ENCODE measurements at places on chromosomes 11 and 22.

- no peak for DNase-seq
These were observed 40.2 kb downstream of the HTR3A start for GRCh38 chr11:114015117-114015516.

DNA sequence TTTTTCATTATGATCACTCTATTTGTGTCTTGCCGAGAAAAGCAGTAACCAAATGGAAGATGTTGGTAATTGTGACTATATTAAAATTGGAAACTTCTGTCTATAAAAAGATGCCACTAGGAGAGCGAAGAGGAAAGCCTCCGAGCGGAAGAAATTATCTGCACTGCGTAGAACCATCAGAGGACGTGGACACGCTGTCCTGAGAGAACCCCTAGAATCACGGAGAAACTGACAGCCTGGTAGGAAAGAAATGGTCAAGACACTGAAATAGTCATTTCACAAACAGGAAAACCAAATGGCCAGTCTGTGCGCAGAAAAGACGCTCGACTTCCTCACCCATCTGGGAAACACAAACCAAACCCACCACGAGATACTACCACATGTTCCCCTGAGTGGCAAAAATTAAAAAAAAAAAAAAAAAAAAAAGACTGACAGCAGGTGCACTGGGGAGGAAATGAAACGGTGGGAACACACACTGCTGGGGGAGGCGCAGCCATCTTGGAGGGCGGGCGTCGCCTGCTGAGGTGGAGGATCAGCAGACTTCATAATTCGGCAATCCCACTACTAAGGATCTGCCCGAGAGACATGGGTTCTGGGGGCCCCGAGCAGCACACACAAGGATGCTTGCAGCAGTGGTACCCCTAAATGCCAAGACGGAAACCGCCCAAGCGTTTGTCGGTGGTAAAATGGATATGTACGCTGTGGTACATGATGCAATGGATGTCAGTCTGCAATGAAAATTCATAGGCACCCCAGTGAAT is 21.3 kb downstream of the IFITM10 start:
- DNase-seq, result no peak

- DNase-seq, result no peak
These were observed 7.2 kb downstream of the DKK3 start for GRCh38 chr11:12001186-12001585.

DNA sequence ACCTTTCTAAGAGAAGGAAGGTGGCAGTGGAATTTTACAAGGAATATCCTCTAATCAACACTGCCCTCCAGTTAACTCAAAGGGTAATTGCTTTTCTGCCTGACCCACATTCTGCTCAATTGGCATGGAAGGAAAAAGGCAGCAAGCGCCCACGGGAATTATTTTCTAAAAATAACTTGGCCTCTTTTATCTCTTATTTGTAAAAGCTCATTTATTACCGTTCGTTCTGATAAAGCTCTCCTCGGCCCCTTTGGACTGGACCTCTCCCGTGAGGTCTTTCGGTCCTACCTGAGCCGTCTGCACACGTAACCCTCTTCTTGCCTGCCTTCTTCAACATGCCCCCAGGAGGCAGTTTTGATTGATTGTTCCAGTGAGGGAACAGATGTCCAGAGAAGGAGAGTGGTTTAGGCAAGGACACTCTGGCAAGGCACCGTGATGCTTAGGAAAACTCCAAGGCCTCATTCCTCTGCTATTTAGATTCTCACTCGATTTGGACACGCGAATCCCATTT is 53.2 kb upstream of the CRTAM start:
- DNase-seq, result no peak

- no peak for DNase-seq
These were observed 388.1 kb upstream of the API5 start for GRCh38 chr11:42923651-42924050.

DNA sequence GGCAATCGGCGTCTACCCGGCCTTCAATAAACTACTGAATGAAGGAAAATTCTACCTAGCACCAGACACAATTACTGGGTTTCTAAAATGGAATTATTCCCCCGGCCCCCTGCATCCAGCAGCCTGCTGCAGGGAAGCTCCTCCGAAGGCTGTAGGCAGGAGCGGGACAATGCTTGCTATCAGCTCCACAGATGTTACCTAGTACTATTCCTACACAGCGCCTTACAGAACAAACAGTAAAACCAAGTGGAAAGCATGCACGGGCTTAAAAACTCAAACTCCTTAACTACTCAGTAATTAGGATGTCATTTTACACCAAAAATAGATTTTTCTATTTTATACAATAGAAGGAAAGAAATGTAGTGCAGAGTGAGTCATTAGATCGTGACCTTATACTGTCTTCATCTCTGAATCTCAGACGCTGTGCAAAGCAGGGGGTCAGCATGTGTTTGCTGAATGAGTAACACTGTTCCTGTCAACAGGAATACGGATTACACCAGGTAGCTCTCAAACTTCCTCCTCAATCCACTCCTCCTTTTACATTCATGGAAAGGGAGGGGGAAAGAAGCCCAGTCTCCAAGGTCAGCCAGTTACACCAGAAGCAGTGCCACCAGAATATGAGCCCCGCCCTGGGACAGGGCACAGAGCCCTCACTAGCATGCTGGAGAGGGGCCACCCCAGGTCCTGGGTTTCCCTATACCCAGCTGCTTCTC is 74.9 kb downstream of the PACSIN2 start:
- no peak for DNase-seq

DNA sequence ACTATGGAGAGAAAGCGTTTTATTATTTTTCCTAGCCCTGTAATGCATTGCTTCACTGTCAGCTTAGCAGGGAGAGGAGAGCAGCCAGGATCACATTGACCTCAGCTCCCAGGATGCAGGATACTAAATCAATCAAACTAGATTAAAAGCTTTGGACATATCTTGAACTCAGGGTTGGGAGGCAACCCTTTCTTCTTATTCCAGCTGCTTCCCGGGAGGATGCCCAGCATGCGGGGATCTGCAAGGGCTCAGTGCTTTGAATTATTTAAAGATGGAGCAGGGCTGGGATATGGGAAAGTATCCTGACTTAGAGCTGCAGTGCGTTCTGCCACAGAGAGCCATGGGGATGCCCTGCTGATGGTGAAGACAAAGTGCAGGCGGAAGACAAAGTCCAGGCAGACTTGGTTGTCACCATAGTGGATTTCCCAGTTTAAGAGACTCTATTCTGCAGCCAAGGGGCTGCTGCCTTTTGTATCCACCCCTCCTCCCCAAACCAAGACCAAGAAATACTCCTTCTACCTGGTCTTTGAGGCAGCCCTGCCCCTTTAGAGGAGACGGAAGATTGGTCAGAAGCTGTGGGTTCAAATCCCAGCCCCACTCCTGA is 1035.0 kb downstream of the TBC1D22A start:
- no peak for DNase-seq

GRCh38 chr11:127506647-127507046 is 506.1 kb upstream of the KIRREL3 start:
- no peak for DNase-seq

DNA sequence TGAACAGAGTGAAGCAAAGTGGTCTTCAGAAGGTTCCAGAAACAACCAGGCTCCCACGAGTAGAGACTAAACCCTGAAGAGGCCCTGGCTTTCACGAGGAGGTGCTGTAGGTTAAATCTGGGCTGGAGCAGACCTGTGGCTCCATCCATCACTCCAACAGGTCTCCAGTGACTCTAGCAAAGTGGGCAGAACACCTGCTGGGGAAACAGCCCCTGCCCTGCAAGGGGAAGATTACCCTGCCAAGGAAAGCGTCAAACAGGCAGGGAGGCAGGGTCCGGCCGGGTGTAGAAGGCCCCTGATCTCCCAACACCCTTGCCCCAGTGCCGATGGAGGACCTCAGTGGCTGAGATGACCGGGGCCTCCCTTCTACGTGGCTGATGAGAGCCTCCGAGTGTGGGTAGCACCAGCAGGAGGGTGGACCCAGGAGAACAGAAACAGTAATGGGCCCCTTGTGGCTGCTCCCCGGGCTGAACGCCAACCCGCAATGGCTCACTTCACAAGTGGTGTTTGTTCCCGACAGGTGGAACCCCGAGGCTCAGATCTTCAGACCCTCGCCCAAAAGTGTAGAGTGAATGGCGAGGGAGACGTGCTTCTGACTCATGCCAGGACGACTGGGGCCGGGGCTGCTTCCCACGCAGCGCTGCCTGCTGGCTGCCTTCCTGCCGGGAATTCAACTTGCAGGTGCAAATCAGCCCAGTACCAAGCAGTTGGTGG is 112.0 kb downstream of the SHANK2 start:
- DNase-seq, result no peak

Measured in neural progenitor cell (in vitro differentiated cells).